Ascending aorta (tissue), 2 donors: ENCODE measurements at places on chromosomes 5 and 9. TPM values are rescaled to one million over a fixed set of nuclear protein-coding genes. Genes with fewer than 3 reads are reported as not detected.

GRCh38 chr9:14309403-14309802 is 4.5 kb downstream of the NFIB start:
- H3K27ac ChIP-seq: peak overlapping the region; percentile 53
- DNase-seq: no peak
- peaks cover 9% of the 10 kb centered on the region for H3K4me1 ChIP-seq
- peaks cover 19% of the 10 kb centered on the region for H3K36me3 ChIP-seq

DNA sequence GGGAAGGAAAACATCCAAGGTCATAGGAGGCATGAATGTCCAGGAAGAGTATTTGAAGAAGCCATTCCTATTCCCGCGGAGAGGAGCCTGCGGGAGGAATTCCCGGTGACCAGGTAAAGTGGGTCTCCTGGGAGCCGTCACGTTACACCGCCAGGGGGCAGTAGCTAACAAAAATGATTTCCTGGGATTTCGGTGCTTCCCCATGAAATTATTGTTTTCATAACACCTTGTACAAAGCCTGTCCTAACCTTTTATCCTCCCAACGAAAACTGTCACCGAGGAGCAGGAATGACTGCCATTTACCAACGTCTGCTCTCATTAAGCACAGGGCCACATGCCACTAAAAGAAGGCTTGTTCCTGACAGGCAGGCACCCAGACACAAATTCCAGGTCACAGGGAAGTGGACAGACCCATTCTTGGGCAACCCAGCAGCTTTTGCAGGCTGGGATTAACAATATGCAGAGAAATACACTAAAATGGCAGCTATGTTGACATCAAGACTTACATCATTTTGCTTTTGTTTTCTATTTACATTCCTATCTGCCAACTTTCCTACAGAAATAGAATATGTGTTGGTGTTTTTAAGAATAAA is 41.2 kb upstream of the CTSL start:
- no peaks in the 10 kb centered on the region for H3K36me3 ChIP-seq
- no peak overlapping the region for H3K27ac ChIP-seq
- peak; percentile 64 for DNase-seq
- H3K4me1 ChIP-seq: no peaks in the 10 kb centered on the region
- no peak overlapping the region for H3K4me3 ChIP-seq

GRCh38 chr9:14277244-14277643 is 36.7 kb downstream of the NFIB start:
- DNase-seq: no peak
- H3K4me3 ChIP-seq: peak overlapping the region; percentile 8

GRCh38 chr5:51388488-51389287 is 5.4 kb downstream of the ISL1 start:
- H3K36me3 ChIP-seq: no peaks in the 10 kb centered on the region
- no peak overlapping the region for H3K27ac ChIP-seq
- DNase-seq: no peak
- peak overlapping the region; percentile 27 for H3K4me3 ChIP-seq
- no peaks in the 10 kb centered on the region for H3K27me3 ChIP-seq

DNA sequence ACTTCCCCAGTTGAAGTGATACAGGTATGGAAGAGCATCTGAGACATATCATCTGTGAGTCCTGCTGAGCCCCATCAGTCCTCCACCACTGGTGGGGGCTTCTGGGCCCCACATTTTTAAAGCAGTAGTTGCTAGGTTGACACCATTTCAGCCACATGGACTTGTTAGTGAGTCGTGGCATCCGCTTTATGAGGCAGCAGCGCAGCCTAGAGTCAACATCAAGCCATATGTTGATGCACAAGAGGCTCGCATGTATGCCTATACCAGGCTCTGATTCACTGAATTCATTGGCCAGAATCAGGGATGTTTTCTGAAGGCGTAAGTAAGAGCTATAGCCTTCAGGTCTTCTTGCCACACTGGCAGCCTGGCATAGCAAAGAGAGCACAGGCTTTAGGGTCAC is 26.8 kb downstream of the ZNF346 start:
- no peak for DNase-seq
- H3K27ac ChIP-seq: no peak overlapping the region
- no peaks in the 10 kb centered on the region for H3K4me1 ChIP-seq
- H3K27me3 ChIP-seq: no peaks in the 10 kb centered on the region

DNA sequence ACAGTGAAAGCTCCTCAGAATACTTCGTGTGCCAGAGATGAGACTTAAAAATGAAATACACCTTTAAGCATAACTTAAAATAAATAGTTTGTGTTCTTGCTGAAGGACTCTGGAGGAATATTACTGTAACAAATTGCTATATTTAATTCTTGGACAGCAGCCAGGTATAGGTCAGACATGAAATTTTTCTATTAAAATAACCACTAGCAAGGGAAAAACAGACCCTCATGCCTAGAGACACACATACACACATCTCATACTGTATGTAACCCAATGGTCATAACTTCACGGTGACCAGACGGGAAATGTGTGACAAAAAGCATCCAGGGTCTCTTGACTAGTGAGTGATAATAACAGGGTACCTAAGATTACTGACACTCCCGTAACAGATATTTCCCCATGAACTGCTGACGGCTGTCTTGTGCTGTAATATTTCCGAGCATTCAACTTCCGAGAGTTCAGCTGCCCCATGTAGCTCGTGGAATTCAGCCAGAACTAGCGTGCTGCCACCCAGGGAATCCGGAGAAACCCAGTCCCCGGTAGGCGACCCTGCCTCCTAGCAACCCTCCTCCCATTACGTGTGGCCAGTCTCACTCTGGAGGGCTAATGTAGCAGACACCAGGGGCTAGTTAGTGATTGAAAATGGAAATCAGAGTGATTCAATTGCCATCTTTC is 2295.1 kb upstream of the WWC1 start:
- H3K4me1 ChIP-seq: no peaks in the 10 kb centered on the region
- no peak overlapping the region for H3K4me3 ChIP-seq

- no peak for DNase-seq
- no peaks in the 10 kb centered on the region for H3K36me3 ChIP-seq
- H3K27me3 ChIP-seq: no peaks in the 10 kb centered on the region
- peaks cover 8% of the 10 kb centered on the region for H3K4me1 ChIP-seq
These were observed 193.2 kb downstream of the ADAMTSL1 start for GRCh38 chr9:18666986-18667772.

GRCh38 chr9:98129451-98129881 is 10.4 kb upstream of the TRIM14 start:
- H3K27me3 ChIP-seq: no peaks in the 10 kb centered on the region
- DNase-seq: no peak
- no peak overlapping the region for H3K4me3 ChIP-seq
- no peaks in the 10 kb centered on the region for H3K4me1 ChIP-seq

GRCh38 chr5:73136055-73136562 is 15.7 kb downstream of the TMEM171 start:
- no peaks in the 10 kb centered on the region for H3K36me3 ChIP-seq
- no peaks in the 10 kb centered on the region for H3K4me1 ChIP-seq
- no peak for DNase-seq

- H3K36me3 ChIP-seq: no peaks in the 10 kb centered on the region
- peak; percentile 57 for DNase-seq
- H3K27ac ChIP-seq: no peak overlapping the region
- no peaks in the 10 kb centered on the region for H3K4me1 ChIP-seq
- no peaks in the 10 kb centered on the region for H3K27me3 ChIP-seq
These were observed 369.6 kb downstream of the CYLC2 start for GRCh38 chr9:103364753-103365152.

DNA sequence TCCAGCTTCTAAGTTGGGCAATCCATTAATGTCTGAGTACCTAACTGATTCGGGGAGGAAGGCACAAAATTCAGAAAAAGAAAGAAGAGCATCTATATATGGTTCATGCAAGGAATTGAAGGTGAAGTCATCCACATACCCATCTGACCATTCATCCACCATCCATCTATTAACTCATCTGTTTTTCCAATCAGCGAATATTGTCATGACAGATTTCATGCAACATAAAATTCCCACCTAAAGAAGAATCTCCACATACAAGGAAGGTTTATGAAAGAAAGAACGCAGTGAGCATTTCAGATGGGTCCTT is 164.7 kb downstream of the GRIA1 start:
- no peaks in the 10 kb centered on the region for H3K36me3 ChIP-seq
- H3K27me3 ChIP-seq: no peaks in the 10 kb centered on the region
- no peaks in the 10 kb centered on the region for H3K4me1 ChIP-seq
- DNase-seq: no peak

DNA sequence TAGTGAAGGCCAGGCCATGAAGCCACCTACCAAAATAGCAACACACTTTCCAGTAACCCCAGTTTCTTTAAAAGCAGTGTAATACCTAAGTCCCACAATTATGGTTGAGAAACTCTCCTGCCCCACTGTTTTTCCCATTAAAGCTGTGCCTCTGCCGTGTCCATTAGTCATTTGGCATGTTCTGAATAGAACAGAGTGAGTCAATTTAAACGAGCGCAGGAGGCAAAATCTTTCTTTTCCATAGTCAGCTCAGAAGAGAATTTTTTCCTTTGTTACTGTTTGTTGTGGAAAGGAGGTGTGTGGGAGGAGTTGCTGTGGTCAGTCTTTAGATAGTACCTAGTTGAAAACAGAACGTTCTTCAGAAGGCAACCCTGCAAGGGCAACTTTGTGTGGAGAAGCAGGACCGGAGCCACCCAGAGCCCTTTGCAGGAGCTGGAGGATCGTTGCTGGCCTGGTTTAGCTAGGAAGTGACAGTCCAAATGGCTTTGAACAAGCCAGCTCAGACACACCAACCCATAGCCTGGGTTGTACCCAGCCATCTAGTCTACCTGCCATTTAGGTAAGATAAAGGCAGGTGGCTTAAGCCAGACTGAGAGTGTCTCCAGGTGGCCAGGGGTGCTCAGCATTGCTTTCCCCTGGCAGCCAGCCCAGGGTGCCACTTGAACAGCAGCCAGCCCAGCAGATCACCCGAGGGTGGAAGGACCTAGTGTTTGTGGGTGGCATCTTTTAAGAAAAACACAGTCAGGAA is 30.4 kb downstream of the GADD45G start:
- peak overlapping the region; percentile 26 for H3K27ac ChIP-seq
- no peak for DNase-seq
- H3K27me3 ChIP-seq: no peaks in the 10 kb centered on the region
- peaks cover 27% of the 10 kb centered on the region for H3K4me1 ChIP-seq

SLCO6A1 gene
- not detected for total RNA-seq

- H3K4me3 ChIP-seq: no peak overlapping the region
- no peaks in the 10 kb centered on the region for H3K27me3 ChIP-seq
- no peak overlapping the region for H3K27ac ChIP-seq
- H3K4me1 ChIP-seq: peaks cover 5% of the 10 kb centered on the region
- H3K36me3 ChIP-seq: no peaks in the 10 kb centered on the region
- DNase-seq: no peak
These were observed 67.4 kb upstream of the RNU6ATAC start for GRCh38 chr9:134231767-134232166.

GRCh38 chr9:25857147-25857546 is 178.9 kb upstream of the TUSC1 start:
- no peak overlapping the region for H3K27ac ChIP-seq
- no peak overlapping the region for H3K4me3 ChIP-seq
- no peaks in the 10 kb centered on the region for H3K36me3 ChIP-seq
- H3K27me3 ChIP-seq: no peaks in the 10 kb centered on the region

GRCh38 chr5:11998397-11998796 is 94.2 kb upstream of the CTNND2 start:
- no peak overlapping the region for H3K4me3 ChIP-seq
- no peaks in the 10 kb centered on the region for H3K27me3 ChIP-seq
- H3K4me1 ChIP-seq: no peaks in the 10 kb centered on the region
- DNase-seq: no peak

- peak within 1 kb of the TSS; percentile 65 for H3K4me3 ChIP-seq
- no peaks in the 10 kb centered on the region for H3K36me3 ChIP-seq
- peak within 1 kb of the TSS; percentile 81 for H3K27ac ChIP-seq
- no peaks in the 10 kb centered on the region for H3K27me3 ChIP-seq
- H3K4me1 ChIP-seq: no peaks in the 10 kb centered on the region
These were observed at the start of gene DPYSL3 for GRCh38 chr5:147509710-147510651. Gene DPYSL3 (minus strand): TSS chr5:147510068. CDS start chr5:147509858, 210 bp downstream.

DNA sequence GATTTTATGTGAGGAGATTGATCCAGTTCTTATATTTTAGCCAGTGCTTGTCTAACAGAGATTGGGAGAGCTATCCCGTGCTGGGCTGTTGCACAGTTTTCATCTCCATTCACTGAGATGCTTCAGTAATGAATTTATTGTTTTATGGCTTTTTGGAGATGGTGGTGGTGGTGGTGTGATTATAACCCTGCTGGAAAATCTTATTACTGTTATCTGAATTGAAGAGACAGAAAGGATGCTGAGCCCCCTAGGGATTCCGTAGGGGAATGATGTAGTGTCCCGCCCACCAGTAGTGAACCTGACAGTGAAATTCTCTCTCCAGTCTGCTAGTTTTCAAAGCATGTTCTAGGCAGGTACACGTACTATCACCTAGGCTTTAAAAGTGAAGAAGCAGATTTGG is 1.9 kb downstream of the RAI14 start:
- peak overlapping the region; percentile 94 for H3K4me3 ChIP-seq
- no peaks in the 10 kb centered on the region for H3K27me3 ChIP-seq
- H3K4me1 ChIP-seq: peaks cover 8% of the 10 kb centered on the region

DNA sequence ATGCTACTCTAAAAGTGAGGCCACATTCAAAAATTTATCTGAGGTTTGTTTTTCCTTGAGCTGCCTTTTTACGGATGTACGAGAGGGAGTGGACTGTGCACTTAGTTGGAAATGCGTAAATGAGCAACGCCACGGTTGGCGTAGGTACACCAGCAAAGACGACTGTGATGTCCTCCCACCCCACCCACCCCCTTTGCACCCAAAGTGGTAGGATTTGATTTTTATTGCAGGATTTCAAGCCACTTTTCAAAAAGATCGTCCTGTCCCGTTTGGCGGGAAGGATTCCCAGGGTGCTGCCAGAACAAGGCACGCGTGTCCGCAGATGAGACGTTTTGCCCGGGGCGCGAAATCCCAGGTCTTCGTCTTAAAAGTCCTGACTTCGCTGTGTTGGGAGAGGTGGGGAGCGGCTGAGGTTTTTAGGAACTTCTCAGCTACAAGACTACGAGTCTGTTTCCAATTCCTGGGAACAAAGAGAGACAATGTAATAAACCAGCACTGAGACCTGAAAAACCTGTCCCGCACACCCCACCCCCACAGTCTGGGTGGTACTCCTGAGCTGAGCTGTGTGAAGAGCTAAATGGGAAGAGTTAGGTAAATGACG is 1.0 kb upstream of the TLE1 start:
- peak; percentile 68 for DNase-seq
- H3K4me3 ChIP-seq: peak overlapping the region; percentile 83
- no peaks in the 10 kb centered on the region for H3K4me1 ChIP-seq
- H3K27ac ChIP-seq: peak overlapping the region; percentile 59
- no peaks in the 10 kb centered on the region for H3K27me3 ChIP-seq

SEMA6A gene
- 17.8 TPM for total RNA-seq

DNA sequence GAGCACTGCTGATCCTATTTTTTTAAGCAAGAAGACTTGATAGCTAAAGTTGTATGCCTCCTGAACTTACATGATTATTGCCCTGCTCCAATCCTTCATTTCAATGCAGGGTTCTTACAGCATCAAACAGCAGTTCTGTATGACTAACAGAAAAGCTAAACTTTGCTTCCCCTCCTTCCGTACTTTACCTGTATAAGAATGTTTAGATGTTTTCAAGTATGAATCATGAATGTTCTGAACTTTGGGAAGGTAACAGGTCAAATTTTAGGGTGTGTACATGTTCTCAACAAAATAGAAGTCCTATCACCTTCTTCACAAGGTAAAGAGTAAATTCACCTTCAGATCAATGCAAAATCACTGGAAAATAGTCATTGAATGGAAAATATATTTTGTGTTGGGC is 972.6 kb upstream of the SEMA6A start:
- no peak overlapping the region for H3K27ac ChIP-seq
- H3K36me3 ChIP-seq: no peaks in the 10 kb centered on the region
- no peak for DNase-seq
- H3K27me3 ChIP-seq: no peaks in the 10 kb centered on the region
